ENCODE measurements at places on chromosomes 12 and 14. TPM values are rescaled to one million over a fixed set of nuclear protein-coding genes. Genes with fewer than 3 reads are reported as not detected.

KCNC2 gene
- not detected for polyA plus RNA-seq

DNA sequence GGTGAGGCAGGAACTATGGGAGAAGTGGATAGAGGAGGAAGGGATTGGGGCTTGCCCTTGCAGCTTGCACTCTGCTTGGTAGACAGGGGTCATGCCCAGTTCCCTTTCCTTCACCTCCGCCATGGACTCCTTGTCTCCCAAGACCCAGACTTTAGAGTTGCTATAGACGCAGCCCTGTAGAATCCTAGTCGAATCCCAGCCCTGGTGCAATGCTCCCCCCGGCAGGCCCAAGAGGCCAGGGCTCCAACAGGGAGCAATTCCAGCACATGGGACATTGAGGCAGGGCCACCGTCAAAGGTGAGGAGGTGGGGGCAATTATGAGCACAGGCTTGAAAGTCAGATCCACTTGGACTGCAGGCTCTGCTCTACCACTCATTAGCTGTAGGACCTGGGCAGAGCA is 29.5 kb upstream of the BCDIN3D start:
- DNase-seq, result no peak

GRCh38 chr14:68401317-68401716 is 391.6 kb downstream of the ZFP36L1 start:
- DNase-seq, result peak; percentile 89

- DNase-seq, result no peak
Measured at GRCh38 chr12:16076970-16077522, 165.9 kb downstream of the DERA start.

DNA sequence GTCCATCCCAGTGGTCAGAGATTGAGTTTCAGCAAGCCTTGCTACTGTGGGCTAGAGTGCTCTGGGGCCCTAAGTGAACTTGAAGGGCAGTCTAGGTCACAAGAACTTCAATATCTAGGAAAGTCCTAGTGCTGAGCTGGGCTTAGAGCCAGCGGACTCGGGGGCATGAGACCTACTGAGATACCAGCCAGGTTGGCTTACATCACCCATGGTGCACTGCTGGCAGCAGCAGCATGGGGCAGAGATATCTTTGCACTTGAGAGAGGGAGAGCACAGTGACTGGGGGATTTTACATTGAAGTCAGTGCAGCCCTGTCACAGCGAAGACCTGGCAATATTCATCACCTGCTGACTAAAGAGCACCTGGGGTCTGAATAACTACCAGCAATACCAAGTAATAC is 158.3 kb upstream of the PRKD1 start:
- no peak for DNase-seq

- no peak for DNase-seq
Measured at GRCh38 chr14:59816941-59817340, 53.6 kb downstream of the RTN1 start.

GRCh38 chr14:30484976-30485375 is 74.0 kb upstream of the G2E3 start:
- no peak for DNase-seq

CCND2 gene
- polyA plus RNA-seq, result 74.0 TPM

DNA sequence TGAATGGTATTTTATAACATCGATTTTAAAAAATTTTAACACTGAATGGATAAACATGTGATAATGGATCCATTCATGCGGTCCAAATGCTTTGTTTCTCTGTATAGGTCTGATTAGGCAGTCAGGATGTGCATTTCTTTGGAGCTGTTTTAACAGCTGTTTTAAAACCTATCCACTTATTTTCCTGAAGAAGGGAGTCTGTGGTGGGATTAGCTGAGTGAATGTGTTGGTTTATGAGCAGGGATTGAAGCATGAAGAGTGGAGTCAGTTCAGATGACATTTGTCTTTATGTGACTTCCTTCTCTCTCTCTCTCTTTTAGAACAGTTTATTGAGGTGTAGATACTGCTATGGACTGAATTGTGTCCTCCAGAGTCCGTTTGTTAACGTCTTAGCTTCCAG is 37.7 kb downstream of the GLT8D2 start:
- DNase-seq, result no peak

Measured in foreskin keratinocyte (primary cell).